Lung (tissue), 17 donors: ENCODE measurements at places on chromosomes 2 and 18. TPM values are rescaled to one million over a fixed set of nuclear protein-coding genes. Genes with fewer than 3 reads are reported as not detected.

- no peak for DNase-seq
Measured at GRCh38 chr2:160207804-160208654, 8.0 kb upstream of the ITGB6 start.

DNA sequence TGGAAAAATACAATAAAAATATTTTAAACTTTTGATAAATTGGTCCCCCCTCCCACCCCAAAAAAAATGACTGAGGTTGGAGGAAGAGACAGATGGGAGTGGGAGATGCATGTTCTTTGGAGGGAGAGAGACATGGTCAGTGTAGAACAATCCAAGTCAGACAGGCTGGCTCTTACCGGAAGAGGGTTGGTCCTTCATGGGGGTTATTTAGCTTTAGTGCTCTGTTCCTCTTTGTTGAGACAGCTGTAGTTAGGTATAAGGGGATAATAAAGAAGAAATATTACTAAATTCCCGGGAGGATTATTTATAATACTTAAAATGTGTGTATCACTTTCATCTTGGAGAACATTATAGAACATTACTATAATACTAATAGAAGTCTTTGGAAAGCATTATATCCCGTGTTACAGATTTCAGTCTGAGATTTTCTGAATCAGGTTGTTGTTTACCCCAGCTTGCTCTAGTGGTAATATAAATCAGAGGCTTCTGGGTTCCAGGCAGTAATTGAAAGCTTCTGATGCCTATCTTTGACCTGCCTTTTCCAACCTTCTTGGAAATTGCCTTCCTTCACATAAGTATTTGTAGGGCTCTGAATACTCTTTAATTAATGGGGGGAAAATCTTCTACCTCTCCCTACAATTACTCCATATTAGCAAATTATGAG lies 87.7 kb downstream of the SPTBN1 start:
- DNase-seq = no peak

The SPEG gene
- polyA plus RNA-seq = 3.7 TPM

DNA sequence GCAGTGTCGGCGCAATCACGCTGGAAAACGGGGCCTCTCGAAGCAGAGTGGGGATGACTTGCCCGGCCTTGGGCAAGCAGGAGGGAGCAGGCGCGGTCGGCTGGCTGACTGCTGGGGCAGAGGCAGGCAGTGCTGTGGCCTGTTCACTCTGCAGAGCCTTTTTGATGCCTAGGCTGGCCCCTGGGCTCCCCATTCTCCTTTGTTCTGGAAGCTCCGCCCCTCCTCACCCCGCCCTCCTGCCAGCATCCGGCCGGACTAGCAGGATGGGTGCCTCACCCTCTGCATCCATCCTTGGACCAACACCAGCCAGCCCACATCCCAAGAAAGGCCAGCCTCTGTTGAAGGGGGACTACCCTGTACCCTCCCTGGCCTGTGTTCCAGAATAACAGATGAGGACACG lies at the start of gene ASPRV1:
ASPRV1 (minus strand) TSS at position 136 of the 400 bp plus-strand sequence. CDS start 195 bp downstream, outside the sequence.
- no peak for DNase-seq

DNA sequence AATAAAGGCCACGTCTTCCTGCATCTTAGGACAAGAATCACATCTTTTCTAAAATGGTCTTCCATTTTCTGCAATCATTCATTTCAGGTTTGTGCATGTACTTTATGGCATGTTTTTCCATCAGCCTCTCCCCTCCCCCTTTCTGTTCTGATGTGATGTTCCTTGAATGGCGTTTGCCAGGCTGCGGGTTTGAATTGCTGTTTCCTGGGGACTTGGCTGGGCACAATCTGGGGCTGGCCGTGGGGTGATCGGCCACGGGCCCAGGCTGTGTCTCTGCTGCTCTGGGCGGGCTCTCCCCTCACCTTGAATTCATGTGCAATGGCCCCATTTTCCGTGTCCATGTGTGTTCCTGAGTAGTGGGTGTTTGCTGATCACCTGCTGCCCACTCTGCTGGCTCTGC lies 15.2 kb downstream of the DGKD start:
- no peak for DNase-seq

GRCh38 chr2:119425119-119425405 lies 6.6 kb upstream of the TMEM37 start:
- DNase-seq = no peak

GRCh38 chr2:164975891-164976290 lies 20.6 kb upstream of the SLC38A11 start:
- no peak for DNase-seq

GRCh38 chr2:193847130-193847529 lies 1652.4 kb upstream of the TMEFF2 start:
- DNase-seq = no peak
